ENCODE measurements at places on chromosomes 12 and 14. TPM values are rescaled to one million over a fixed set of nuclear protein-coding genes. Genes with fewer than 3 reads are reported as not detected.
A peak's percentile ranks its signal among the peaks of the same experiment; 100 is the strongest.

- DNase-seq = no peak
- no peaks in the 10 kb centered on the region for H3K27me3 ChIP-seq
- H3K36me3 ChIP-seq = no peaks in the 10 kb centered on the region
Observed at GRCh38 chr12:128445415-128446127, 178.6 kb downstream of the TMEM132C start.

Gene FAM222A
- 1.3 TPM for total RNA-seq

DNA sequence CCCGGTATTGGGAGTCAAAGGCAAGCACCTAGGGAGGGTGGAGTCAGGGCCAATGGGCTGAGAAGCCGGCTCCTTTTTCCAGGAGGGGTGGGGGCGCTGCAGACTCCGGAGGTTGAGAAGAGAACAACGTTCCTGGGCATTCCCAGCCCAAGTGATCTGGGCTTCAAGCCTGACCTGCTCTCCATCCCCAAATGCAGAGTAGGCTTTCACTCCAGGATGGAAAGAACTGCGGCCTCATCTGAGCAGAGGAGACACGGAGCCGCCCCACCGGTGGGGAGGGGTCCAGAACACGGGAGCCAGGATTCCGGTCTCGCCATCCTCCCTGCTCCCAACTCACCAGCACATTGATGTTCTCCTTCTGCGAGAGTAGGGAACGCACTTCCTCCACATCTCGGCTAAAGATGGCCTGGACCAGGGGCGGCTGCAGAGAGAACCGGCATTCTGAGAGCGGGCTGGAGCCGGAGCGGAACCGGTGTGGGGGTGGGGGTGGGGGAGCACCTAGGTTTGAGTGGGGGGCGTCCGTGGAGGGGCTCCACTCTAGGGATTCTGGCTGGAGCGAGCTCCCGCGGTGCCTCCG is 605 bp downstream of the ANKRD52 start:
- H3K27ac ChIP-seq = peak overlapping the region; percentile 83
- peak overlapping the region; percentile 80 for H3K4me3 ChIP-seq
- no peaks in the 10 kb centered on the region for H3K4me1 ChIP-seq
- DNase-seq = no peak

DNA sequence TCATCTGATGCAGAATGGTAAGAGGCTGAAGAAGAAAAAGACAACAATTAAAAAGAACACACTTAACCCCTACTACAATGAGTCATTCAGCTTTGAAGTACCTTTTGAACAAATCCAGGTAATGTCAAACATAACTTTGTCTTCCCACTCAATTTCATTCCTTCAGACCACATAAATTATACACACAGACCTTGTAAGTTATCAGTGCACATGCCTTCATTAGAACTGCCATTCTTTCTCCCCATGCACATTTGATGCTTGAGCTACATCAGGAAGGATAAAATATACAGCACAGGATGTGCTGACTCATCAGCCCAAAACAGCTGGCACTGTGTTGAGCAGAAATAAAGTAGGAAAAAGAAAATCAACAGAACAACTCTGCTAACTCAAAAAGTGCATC is 246.7 kb downstream of the PAWR start:
- no peaks in the 10 kb centered on the region for H3K27me3 ChIP-seq
- no peak for DNase-seq
- no peak overlapping the region for H3K27ac ChIP-seq
- no peaks in the 10 kb centered on the region for H3K4me1 ChIP-seq
- H3K36me3 ChIP-seq = no peaks in the 10 kb centered on the region

DNA sequence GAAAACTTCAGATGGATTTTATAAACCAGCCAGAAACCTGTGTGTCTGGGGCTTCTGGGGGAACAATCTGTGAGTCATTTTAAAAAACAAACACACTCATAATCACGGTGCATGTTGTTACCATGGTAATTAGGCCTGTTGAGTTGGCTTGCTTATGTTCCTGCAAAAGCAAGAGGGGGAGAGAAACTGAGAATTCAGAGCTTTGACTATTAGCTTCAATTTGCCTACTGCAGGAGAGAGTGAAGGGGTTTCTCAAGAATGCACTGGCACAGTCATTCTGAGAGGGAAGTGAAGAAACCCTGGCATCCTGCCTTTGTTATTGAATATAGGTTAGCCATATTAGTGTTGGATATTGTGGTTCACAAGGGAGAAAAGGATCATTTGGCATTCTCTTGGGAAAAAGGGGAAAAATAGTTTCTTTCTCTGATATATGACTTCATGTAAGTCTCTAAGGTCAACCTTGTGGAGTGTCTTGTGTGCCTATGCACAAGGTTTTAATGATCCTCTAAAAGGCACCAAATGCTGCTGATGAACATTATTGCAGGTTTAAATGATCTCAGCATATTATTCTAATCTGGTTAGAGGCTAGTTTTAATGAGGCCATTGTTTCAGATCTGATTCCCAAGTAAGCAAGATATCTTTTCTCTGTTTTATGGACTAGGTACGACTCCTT is 12.9 kb downstream of the GNG2 start:
- H3K4me3 ChIP-seq = no peak overlapping the region
- H3K4me1 ChIP-seq = no peaks in the 10 kb centered on the region
- no peaks in the 10 kb centered on the region for H3K36me3 ChIP-seq

Gene CLEC2A
- not detected for total RNA-seq

DNA sequence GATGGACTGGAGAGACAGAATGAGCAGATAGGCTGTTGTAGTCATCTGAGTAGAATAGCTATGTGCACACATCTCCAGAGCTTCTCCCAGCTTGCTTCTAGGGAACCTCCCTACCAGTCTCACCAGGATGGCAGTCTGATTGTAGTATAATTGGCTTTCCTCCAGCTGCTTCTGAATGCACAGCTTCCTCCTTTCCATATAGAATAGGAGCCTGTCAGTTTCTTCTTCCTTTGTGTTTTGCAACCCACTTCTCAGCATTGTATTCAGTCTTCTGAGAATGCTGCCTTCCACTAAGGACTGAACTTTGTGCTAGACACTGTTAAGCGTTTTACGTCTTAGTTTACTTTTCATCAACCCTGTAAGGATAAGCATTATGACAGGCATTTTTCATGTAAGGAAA is 2.2 kb upstream of the CSAD start:
- H3K27me3 ChIP-seq = no peaks in the 10 kb centered on the region
- DNase-seq = no peak
- no peak overlapping the region for H3K27ac ChIP-seq
- peaks cover 27% of the 10 kb centered on the region for H3K4me1 ChIP-seq

GRCh38 chr14:51784466-51784865 is 75.9 kb upstream of the GNG2 start:
- H3K27ac ChIP-seq = no peak overlapping the region
- no peaks in the 10 kb centered on the region for H3K27me3 ChIP-seq
- no peaks in the 10 kb centered on the region for H3K4me1 ChIP-seq
- no peak overlapping the region for H3K4me3 ChIP-seq

Gene NDUFB1
- total RNA-seq = 211 TPM

Gene MEG3
- 68.8 TPM for total RNA-seq

DNA sequence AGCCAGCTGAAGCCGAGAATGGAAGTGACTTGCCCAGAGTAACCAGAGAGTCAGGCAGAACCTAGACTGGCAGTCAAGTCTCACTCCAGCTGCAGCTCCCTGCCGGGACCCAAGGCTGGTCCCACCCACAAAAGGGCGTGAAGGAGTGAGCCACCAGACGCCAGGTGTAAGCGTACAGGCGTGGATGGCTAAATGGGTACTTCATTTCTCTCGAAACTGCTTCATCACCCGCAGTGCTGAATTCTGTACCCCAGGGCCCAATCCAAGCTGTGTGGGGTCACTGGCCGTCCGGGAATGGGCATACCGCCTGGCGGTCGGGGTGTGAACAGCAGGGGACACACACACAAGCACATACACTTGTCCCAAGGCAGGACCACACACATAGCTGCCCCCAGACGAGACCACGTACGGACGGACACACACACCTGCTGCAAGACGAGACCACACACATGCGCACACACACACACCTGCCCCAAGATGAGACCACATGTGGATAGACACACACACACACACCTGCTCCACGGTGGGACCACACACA is 34.8 kb downstream of the DEGS2 start:
- no peak for DNase-seq
- H3K36me3 ChIP-seq = no peaks in the 10 kb centered on the region
- no peaks in the 10 kb centered on the region for H3K4me1 ChIP-seq
- H3K4me3 ChIP-seq = no peak overlapping the region

DNA sequence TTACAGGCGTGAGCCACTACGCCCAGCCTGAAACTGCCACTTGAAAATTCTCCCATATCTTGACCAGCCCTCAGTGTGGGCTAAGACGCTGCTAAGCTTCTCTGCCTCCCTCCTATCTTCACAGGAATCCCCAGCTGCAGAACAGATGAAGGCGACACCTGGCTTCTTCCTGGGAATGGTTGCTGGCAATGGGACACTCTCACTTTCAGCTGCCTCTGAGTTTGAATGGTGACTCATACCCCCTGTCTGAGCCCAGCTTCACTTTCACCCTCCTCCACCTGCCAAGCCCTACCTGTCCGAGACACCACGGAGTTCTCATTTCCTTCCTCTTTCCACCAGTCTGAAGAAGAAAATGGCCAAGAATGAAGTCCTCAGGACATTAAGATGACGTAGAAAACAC is 18.3 kb upstream of the VASH1 start:
- H3K4me3 ChIP-seq = no peak overlapping the region
- H3K27me3 ChIP-seq = no peaks in the 10 kb centered on the region
- no peak for DNase-seq
- no peak overlapping the region for H3K27ac ChIP-seq

DNA sequence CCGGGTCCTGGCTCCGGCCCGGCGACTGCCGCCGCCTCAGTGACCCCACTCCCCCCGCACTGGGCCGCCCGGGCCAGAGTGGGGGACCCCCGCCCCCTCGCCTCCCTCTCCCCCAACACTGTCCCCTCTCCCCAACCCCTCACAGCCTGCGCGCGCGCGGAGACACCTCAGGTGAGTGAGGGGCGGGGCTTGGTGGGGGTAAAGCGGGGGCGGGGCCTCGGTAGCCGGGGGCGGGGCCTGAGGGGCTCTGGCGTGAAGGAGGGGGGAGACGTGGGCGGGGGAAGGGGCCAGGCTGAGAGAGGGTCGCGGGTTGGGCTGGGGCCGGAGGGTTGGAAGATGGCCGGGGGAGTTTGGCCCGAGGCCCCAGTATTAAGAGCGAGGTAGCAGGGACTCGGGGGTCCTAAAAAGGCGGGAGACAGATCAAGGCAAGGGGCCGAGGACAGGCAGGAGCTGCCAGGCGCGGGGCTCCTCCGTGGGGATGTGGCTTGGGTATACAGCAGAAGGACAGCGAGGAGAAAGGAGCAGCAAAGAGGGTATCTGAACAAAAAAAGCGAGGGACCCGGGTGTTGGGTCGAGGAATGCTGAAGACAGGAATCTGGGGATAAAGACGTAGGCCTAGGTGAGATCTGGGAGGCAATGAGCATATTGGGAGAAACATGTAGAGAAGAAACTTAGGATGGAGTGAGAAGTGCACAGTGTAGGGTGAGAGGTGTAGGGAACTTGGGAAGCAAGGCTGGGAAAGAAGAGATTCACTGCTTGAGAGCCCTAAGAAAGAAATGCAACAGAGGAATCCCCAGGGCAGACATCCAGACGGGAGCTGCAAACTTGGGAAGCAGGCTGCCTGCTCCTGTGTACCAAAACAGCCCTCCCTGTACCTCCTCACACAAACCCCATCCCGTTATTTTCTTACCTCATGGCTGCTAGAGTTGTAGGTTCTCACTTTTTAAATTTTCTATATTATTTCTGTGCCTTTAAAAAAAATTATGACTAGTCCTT is 10.8 kb downstream of the SUOX start:
- no peaks in the 10 kb centered on the region for H3K27me3 ChIP-seq
- no peak for DNase-seq
- H3K4me1 ChIP-seq = no peaks in the 10 kb centered on the region
- H3K27ac ChIP-seq = peak overlapping the region; percentile 98

DNA sequence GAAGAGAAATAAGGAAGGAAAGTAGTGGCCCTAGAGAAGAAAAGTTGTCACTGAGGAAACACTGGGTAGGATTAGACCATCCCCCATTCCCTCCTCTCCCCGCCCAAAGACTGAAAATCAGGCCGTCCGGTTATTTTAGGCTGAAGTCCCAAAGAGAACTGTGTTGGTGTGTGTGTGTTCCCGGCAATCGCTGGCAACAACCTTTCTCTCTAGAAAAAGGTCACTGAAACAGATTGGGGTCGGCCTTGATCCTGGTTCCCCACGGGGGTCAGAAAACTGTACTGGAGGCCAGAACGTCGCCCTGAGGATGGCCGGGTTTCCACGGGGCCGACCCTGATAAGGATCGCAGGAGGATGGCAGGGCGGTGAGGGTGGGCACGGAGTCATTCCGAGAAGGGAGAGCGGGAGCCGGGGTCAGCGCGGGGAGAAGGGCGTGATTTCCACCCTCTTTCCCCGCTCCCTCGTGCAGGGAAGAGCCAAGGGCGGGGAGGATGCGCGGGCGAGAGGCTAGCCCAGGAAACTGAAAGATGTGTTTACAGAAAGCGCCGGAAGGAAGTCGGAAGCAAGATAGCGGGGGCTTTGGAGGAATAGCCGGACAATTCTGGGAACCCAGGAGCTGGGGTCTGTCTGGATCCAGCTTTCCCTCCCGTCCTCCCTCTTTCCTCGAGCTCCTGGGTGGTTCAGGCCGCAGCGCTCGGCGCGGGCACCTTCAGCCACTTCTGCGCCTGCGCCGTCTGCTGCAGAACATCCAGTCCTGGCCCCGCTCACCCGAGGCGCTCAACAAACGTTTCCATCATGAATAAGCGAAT is 25.3 kb upstream of the SPTLC2 start:
- no peaks in the 10 kb centered on the region for H3K27me3 ChIP-seq
- H3K4me3 ChIP-seq = peak overlapping the region; percentile 46
- peak overlapping the region; percentile 95 for H3K27ac ChIP-seq
- DNase-seq = peak; percentile 35
- H3K4me1 ChIP-seq = no peaks in the 10 kb centered on the region
- no peaks in the 10 kb centered on the region for H3K36me3 ChIP-seq

Gene TAS2R42
- total RNA-seq = not detected

Gene RAN
- 186 TPM for total RNA-seq

DNA sequence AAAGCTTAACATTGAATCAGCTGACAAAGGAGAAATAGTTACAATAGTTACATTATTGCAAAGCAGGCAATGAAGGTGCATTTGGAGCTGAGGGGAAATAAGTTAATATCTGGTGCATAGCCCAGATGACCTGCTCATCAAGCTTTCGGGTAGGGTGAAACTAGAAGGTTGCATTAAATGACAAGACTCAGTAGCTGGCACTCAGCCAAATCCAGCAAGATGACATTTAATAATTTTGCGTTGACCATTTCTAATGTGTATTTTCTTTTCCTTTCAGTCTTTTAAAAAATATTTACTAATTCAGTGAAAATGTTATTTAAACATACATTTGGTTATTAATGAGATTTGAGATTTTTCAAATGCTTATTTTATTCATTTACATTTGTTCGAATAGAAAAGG is 188.6 kb downstream of the SLC5A8 start:
- H3K27ac ChIP-seq = peak overlapping the region; percentile 36
- DNase-seq = no peak
- no peaks in the 10 kb centered on the region for H3K27me3 ChIP-seq
- no peak overlapping the region for H3K4me3 ChIP-seq
- no peaks in the 10 kb centered on the region for H3K36me3 ChIP-seq

Gene REM2
- total RNA-seq = 1.2 TPM

Gene MGP
- total RNA-seq = 330 TPM

- DNase-seq = no peak
- no peaks in the 10 kb centered on the region for H3K36me3 ChIP-seq
- no peaks in the 10 kb centered on the region for H3K27me3 ChIP-seq
- no peak overlapping the region for H3K4me3 ChIP-seq
- no peak overlapping the region for H3K27ac ChIP-seq
Observed at GRCh38 chr12:54622463-54623183, 12.1 kb downstream of the LACRT start.

Gene MYRFL
- 1.3 TPM for total RNA-seq

- DNase-seq = no peak
- H3K27me3 ChIP-seq = no peaks in the 10 kb centered on the region
- H3K27ac ChIP-seq = no peak overlapping the region
- peaks cover 5% of the 10 kb centered on the region for H3K4me1 ChIP-seq
Observed at GRCh38 chr14:58637040-58637390, 747 bp upstream of the DACT1 start.
